ENCODE measurements at places on chromosomes 4 and X. TPM values are rescaled to one million over a fixed set of nuclear protein-coding genes. Genes with fewer than 3 reads are reported as not detected.

TRIM60 gene
- not detected for total RNA-seq

- H3K36me3 ChIP-seq: no peaks in the 10 kb centered on the region
- no peak overlapping the region for H3K4me3 ChIP-seq
- no peaks in the 10 kb centered on the region for H3K4me1 ChIP-seq
- no peak overlapping the region for H3K27ac ChIP-seq
- DNase-seq: no peak
- no peaks in the 10 kb centered on the region for H3K27me3 ChIP-seq
Observed at GRCh38 chr4:155785828-155786227, 27.0 kb downstream of the GUCY1B1 start.

STOX2 gene
- total RNA-seq: 23.8 TPM

DNA sequence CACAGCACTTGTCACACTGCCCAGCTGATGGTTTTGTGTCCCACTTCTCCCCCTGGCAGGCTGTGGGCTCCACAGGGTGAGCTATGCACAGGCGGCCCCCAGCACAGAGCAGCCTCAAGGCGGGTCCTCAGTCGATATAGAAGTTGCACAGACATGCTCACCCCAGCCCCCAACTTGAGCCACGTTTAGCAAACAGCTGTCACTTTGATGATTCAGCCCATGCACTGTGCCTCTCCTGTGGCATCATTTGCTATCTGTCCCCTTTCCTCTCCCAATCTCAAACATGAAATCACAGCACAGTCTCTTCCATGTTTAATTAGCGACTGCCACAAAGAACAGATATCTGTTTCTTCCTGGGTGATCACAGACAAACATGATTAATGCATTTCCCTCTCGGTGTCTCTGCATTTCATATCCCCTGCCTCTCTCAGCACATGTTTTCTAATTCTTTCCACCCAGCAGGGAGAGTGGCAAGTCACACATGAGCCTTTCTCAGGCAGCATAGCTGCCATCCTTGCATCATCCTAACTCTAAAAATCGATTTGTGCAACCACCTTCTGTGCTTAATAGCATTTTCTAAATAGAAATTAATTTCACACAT lies 204.9 kb downstream of the EVC2 start:
- H3K27me3 ChIP-seq: no peaks in the 10 kb centered on the region
- DNase-seq: no peak
- H3K4me3 ChIP-seq: no peak overlapping the region
- no peaks in the 10 kb centered on the region for H3K4me1 ChIP-seq
- H3K27ac ChIP-seq: no peak overlapping the region

- no peak for DNase-seq
- H3K27ac ChIP-seq: peak overlapping the region; percentile 85
- peak overlapping the region; percentile 75 for H3K4me3 ChIP-seq
- peaks cover 36% of the 10 kb centered on the region for H3K4me1 ChIP-seq
- H3K36me3 ChIP-seq: peaks cover 3% of the 10 kb centered on the region
Observed at GRCh38 chrX:154096140-154097002, 1.1 kb downstream of the MECP2 start.

SLC2A9 gene
- total RNA-seq: 3.1 TPM

- peaks cover 4% of the 10 kb centered on the region for H3K4me1 ChIP-seq
- peaks cover 11% of the 10 kb centered on the region for H3K27me3 ChIP-seq
- H3K27ac ChIP-seq: no peak overlapping the region
- DNase-seq: no peak
- H3K36me3 ChIP-seq: no peaks in the 10 kb centered on the region
Observed at GRCh38 chr4:113955948-113956347, 23.5 kb downstream of the ARSJ start.

DNA sequence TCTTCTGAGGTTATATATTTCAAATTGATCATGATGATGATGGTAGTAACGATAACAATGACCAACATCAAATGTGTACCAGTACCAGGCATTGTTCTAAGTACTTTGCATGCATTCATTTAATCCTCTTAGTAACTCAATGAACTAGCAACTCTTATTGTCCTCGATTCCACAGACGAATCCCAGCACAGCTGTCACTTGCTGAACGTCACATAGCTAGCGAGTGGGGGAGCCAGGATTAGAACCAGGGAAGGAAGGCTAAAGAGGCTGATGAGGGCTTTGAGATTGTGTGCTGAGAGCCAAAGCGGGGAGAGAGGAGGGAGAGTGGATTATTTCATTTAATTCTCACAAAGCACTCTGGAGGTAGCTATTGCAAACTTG lies 103.6 kb downstream of the PHOX2B start:
- peaks cover 7% of the 10 kb centered on the region for H3K4me1 ChIP-seq
- peaks cover 2% of the 10 kb centered on the region for H3K36me3 ChIP-seq
- H3K4me3 ChIP-seq: no peak overlapping the region
- no peak for DNase-seq
- H3K27ac ChIP-seq: no peak overlapping the region

USP17L15 gene
- not detected for total RNA-seq

DNA sequence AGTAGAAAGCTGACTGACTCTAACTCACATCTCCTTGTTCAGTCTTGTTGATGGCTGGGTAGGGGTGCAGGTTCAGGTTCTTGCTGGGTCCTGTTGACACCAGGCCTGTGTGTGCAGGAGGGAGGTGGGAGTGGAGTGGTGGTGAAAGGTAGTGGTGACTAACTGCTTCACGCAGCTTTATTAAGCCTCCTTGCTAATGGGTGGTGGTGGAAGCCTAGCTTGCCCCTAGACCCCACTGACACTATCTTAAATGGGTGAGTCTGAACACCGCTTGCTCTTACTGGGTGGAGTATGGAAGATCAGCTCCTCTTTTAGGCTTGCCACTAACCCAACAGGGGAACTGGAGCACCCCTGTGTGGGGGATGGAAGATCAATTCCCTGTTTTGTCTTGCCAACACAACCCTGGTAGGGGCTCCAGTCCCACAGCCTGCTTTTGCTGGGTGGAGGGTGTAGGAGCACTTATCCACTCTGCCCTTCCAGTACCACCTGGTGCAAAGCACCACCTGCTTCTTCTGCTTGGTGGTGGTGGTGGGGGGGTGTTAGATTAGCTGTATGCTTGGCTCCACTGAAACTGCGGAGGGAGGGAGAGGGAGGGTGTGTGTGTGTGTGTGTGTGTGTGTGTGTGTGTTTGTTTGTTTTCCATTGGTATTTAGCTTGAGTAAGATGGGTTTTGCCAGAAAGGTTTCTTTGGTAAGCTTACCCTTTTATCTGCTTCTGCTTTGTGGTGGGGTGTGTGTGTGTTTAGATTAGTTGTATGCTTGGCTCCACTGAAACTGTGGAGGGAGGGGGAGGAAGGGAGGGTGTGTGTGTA lies 25.6 kb downstream of the KDM6A start:
- H3K27me3 ChIP-seq: no peaks in the 10 kb centered on the region
- H3K27ac ChIP-seq: peak overlapping the region; percentile 84
- H3K4me1 ChIP-seq: peaks cover 16% of the 10 kb centered on the region
- no peak overlapping the region for H3K4me3 ChIP-seq
- H3K36me3 ChIP-seq: peaks cover 14% of the 10 kb centered on the region
- no peak for DNase-seq

CORIN gene
- 1.5 TPM for total RNA-seq

CCSER1 gene
- 11.6 TPM for total RNA-seq

GRCh38 chrX:17817251-17817650 lies 43.8 kb downstream of the RAI2 start:
- H3K27me3 ChIP-seq: peaks cover 2% of the 10 kb centered on the region
- DNase-seq: no peak
- no peak overlapping the region for H3K27ac ChIP-seq
- H3K36me3 ChIP-seq: no peaks in the 10 kb centered on the region
- H3K4me3 ChIP-seq: no peak overlapping the region

STS gene
- total RNA-seq: 7.8 TPM

GRCh38 chr4:138938366-138938690 lies 77.3 kb upstream of the NOCT start:
- no peaks in the 10 kb centered on the region for H3K36me3 ChIP-seq
- H3K4me1 ChIP-seq: peaks cover 29% of the 10 kb centered on the region
- peak overlapping the region; percentile 23 for H3K27ac ChIP-seq
- H3K4me3 ChIP-seq: peak overlapping the region; percentile 5

DNA sequence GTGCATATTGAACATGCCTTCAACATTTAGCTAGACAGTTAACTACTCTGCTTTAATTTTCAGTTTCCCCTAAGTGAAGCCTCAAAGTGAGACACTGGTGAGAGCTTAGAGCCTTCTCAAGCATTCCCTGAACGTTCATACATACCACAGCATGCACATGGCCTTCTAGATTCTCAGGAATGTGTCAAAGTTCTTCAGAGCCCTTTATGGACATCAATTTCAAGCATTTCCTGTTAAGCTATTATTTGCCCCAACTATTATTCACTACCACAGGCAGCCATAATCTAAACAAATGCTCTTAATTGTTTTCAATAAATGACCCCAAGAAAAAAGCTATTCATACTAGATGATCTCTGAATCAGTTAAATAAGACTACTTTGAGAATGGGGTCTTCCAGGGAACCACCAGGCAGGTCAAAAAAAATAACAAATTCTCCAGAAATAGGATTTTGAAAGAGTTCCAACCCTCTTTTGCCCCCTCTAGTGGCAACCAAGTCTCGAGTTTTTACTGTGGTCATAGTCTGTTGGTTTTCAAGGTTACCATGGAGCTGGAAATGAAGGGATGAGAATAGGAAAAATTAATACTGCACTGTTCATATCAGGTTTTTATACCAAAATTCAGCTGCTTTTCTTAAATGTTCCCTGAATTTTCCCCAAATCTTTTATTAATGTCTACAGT lies 235.4 kb downstream of the RAB28 start:
- DNase-seq: no peak
- no peak overlapping the region for H3K4me3 ChIP-seq

DNA sequence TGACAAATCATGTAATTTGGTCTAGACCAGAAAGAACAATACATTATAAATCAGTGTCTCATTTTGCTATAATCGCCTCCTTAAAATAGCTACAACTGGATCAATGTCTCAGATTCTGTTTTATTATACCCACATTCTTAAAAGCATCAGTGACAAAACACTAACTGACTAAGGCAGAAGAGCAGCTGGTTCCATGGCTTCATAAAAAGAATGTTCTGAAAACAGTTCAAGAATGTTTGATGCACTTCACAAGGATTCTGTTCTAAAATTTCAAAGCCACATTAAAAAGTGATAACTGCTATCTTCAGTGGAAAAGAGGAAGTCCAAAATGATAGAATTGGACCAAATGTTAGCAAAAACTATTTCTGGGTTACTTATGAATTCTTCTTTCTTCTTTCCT lies 69.8 kb downstream of the COL25A1 start:
- H3K4me1 ChIP-seq: peaks cover 6% of the 10 kb centered on the region
- DNase-seq: no peak
- no peak overlapping the region for H3K27ac ChIP-seq
- H3K4me3 ChIP-seq: no peak overlapping the region

GRCh38 chr4:86640469-86640868 lies 46.4 kb downstream of the PTPN13 start:
- no peak overlapping the region for H3K4me3 ChIP-seq
- H3K27me3 ChIP-seq: no peaks in the 10 kb centered on the region
- H3K4me1 ChIP-seq: peaks cover 8% of the 10 kb centered on the region
- no peak overlapping the region for H3K27ac ChIP-seq
- peaks cover 25% of the 10 kb centered on the region for H3K36me3 ChIP-seq
- DNase-seq: no peak

- H3K4me1 ChIP-seq: peaks cover 2% of the 10 kb centered on the region
- H3K27ac ChIP-seq: no peak overlapping the region
- H3K4me3 ChIP-seq: no peak overlapping the region
- no peak for DNase-seq
- H3K27me3 ChIP-seq: no peaks in the 10 kb centered on the region
- H3K36me3 ChIP-seq: no peaks in the 10 kb centered on the region
Observed at GRCh38 chr4:24764345-24764744, 31.0 kb upstream of the SOD3 start.

DNA sequence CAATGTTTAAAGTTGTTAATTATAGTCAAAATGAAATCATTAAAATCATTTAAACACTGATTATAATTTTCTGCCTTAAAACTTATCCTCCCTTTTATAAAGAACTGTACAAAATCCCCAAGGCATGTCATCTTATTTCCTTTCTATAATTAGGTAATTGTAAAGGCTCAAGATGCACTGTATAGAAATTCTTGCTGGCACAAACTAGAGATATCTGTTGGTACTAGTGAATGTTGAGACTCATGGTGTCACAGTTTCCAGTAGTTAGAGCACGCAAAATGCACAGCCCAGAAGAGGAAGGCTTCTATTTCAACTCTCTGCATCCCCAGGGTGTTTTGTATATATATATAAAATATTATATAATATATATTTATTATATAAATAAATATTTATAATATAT lies 22.7 kb upstream of the PLA2G12A start:
- H3K27ac ChIP-seq: no peak overlapping the region
- no peaks in the 10 kb centered on the region for H3K27me3 ChIP-seq
- no peaks in the 10 kb centered on the region for H3K36me3 ChIP-seq
- DNase-seq: no peak
- H3K4me3 ChIP-seq: no peak overlapping the region
- H3K4me1 ChIP-seq: peaks cover 2% of the 10 kb centered on the region

DNA sequence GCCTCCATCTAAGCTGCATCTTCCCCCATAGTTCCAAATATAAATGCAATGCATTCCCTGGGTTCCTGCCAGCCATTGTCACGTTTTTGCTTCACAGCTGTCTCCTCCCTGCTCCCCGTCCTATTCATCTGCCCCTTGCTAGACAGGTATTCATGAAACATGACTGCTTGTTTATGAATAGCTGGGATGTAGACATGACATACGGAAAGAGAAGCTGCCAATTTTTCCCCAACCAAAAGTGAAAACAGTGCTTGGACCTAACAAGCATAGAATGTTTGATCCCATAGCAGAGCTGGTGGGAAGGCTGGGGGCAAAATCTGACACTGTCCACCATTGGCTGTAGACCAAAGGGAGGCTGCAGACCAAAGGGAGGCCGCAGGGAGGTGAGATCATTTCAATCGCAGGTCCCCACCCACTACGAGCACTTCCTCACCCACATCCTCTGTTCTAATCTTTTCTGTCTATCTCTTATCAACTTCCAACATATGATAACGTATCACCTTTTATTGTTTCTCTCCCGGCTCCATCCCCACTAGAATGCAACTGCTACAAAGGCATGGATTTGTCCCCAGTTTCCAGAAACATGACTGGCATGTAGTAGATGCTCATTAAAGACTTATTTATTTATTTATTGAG lies 8.5 kb upstream of the GYG2 start:
- no peaks in the 10 kb centered on the region for H3K36me3 ChIP-seq
- H3K4me3 ChIP-seq: no peak overlapping the region
- H3K4me1 ChIP-seq: no peaks in the 10 kb centered on the region
- H3K27ac ChIP-seq: no peak overlapping the region
- DNase-seq: no peak

AMOT gene
- 444 TPM for total RNA-seq

DNA sequence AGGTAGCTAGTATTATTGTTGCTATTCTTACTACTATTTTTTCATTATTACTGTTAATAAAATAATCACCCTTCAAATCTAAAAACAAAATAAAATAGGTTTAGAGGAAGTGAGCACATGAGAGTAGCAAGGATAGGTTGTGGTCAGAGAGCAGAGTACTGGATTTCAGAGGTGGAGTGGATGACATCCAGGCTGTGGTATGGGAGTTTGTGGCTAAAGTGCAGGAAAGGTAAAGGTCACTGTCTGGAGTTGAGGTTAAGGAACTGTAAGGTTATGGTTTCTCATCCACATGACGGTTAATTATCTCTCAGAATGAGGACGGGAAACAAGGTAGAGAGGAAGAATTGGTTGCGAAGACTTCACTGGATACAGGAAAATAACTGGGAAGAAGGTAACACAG lies 27.7 kb downstream of the STEEP1 start:
- DNase-seq: no peak
- H3K27me3 ChIP-seq: no peaks in the 10 kb centered on the region
- peaks cover 8% of the 10 kb centered on the region for H3K36me3 ChIP-seq

ADRA2C gene
- total RNA-seq: 3.0 TPM

DNAAF6 gene
- total RNA-seq: not detected

TASL gene
- total RNA-seq: not detected

TMSB15C gene
- 15.5 TPM for total RNA-seq

All from progenitor cell of endocrine pancreas (in vitro differentiated cells).